ENCODE measurements at places on chromosomes 1 and 21.

GRCh38 chr21:18812308-18812707 lies 408.7 kb upstream of the TMPRSS15 start:
- DNase-seq, result no peak

DNA sequence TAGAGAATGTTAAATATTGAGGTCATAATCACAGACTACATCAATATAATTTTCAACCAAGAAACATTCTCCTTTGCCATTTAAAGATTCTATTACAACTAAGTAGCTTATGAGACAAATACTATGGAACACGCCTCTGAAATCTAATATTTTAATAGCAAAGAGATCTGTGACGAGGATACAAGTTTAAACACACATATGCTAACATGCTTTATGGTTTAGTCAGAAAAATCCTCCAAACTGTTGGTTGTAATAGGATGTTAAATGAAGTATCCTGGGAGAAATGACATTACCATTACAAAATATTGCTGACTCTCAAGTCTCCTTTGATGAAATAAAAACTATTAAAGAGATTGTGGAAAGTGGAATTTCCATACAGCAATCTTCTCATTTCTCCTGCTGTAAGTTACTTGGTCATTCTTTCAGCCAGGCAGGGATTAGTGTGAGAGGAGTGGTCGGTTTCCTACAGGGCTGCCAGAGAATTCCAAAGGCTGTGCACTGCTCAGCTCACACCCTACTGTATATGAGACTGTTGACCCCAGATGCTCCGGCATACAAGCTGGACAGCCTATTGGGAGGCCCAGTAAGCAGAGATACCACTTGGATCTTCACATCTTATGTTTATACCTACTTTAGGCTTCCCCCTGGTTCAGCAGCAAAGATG lies 26.6 kb downstream of the SCYL3 start:
- peak; percentile 62 for DNase-seq

DNA sequence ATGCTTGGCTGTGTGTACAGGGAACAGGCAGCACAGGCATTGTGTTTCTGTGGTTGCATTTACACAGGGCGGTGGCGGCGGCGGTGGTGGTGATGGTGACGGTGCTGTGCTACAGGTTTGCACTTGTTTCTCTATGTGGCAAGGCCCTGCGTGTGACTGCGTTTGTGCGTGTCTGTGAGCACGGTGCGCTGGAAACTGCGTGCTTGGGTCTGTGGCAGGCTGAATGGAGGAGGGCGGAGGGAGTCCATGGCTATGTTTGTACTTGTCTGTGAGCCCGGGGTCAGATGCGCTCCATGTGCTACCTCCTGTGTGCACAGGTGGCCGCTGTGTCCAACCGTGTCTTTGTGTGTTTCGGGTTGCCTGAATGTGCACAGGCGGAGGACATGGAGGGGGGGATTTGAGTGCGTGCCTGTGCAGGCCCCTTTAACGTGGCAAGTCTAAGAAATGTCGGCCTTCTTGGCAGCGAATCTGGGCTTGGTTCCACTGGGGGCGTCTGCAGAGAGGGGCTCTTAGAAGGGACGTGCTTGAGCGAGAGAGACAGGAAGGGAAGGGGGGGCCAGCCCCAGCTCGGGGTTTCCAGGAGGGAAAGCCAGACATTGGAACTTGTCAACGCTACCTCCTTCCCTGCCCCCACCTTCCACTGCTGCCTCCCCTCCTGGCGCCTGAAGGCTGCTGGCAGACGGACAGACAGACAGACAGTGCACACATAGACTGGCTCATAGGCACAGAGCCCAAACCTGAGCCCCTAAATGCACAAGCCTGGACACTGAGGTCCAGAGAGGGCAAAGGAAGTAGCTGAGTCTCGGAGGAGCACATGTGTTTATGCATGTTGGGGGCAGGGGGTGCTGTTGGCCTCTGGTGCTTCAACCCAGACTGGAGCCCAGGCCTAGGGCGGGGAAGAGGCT lies 32.7 kb upstream of the WASF2 start:
- DNase-seq, result peak; percentile 99

GRCh38 chr1:200866521-200866920 lies 6.3 kb upstream of the GPR25 start:
- no peak for DNase-seq

DNA sequence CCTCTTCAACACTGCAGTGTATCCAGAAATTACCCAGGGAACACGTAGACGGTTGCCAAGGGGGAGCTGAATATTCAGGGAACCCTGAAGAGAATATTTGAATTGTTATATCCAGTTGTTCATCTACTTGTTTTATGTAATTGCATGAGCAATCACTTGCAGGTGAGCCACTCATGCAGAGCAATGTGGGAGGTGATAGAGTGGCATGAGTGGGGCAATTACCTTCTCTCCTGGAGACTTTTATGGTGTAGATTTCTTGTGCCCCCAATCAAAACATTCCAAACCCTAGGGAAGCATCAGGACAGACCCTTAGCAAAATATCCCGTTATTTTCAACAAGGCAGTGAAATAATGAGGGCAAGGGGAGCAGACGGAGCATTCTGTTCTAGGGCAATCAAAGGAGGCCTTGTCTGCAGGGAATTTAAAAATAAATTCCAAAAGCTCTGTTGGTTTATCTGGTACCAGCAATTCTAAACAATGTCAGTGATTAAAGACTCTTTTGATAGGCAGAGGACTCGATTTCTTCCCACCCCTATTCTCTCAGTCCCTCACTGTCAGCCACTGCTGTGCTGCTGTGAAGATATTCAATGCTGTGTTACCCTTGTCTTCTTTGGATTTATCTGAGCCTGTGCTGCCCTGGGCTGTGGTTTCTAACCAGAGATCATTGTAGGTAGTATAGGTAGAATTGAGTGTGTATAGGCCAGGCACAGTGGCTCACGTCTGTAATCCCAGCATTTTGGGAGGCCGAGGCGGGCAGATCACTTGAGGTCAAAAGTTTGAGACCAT lies 180.2 kb upstream of the MAP1LC3C start:
- no peak for DNase-seq

- no peak for DNase-seq
These were observed 5.9 kb upstream of the CXADR start for GRCh38 chr21:17506951-17507350.

DNA sequence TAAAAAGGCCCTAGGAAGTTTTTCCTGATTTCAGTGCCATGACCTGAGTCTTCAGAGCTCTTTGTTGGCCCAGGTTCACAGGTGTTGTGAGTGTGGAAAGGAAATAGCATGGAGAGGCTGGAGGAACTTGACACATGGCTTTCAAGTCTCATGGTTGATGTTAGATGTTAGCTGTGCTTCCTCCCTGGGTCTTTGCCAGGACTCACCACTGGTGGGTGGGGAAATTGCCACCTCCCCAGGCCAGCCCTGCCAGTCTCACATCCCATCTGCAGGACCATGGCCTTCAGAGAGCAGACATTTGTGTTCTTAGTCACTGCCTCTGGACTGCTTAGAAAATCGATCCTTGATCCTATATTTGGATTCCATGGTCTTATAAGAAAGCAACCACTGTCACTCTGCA lies 383.2 kb downstream of the DISC1 start:
- DNase-seq, result no peak

- no peak for DNase-seq
These were observed 10.4 kb downstream of the COL18A1 start for GRCh38 chr21:45415188-45415942.

DNA sequence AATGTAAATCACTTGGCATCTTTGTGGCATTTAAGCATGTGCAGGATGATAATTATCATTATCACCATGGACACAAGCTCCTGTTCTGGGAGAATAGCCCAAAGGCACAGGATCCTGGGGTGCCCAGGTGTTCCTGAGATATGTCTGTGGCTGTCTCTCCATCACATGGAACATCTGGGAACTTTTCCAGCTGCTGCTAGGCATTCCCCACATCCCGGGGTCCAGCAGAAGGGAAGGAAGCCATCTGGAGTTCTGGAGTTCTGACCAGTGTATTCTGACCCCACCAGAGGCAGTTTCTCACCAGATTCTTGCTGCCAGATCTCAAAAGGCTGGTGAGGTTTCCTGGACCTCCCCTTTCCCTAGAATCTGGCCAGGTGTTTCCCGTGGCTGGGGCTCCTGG lies 259.7 kb upstream of the VAMP3 start:
- DNase-seq, result no peak

- no peak for DNase-seq
These were observed 14.6 kb upstream of the RGS8 start for GRCh38 chr1:182698971-182699370.

DNA sequence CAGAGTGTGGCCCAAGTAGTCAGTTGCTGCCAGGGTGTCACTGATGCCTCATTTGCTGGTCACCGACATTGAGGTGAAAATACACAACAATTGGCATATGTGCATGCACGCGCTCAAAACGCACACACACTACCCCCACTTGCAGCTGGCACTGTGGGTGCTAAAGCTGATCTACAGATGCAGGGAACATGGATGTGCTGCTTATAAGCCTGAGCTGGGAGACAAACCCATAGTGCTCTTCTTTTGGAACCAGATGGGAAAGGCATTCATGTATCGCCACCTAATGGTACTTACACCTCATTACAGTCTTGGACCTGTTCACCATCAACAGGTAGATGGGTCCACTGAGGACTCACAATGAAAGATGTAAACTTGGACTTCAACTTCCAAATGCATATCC lies 70.3 kb upstream of the CAMK1G start:
- peak; percentile 79 for DNase-seq

GRCh38 chr1:227788271-227789083 lies 27.0 kb upstream of the PRSS38 start:
- peak; percentile 37 for DNase-seq

DNA sequence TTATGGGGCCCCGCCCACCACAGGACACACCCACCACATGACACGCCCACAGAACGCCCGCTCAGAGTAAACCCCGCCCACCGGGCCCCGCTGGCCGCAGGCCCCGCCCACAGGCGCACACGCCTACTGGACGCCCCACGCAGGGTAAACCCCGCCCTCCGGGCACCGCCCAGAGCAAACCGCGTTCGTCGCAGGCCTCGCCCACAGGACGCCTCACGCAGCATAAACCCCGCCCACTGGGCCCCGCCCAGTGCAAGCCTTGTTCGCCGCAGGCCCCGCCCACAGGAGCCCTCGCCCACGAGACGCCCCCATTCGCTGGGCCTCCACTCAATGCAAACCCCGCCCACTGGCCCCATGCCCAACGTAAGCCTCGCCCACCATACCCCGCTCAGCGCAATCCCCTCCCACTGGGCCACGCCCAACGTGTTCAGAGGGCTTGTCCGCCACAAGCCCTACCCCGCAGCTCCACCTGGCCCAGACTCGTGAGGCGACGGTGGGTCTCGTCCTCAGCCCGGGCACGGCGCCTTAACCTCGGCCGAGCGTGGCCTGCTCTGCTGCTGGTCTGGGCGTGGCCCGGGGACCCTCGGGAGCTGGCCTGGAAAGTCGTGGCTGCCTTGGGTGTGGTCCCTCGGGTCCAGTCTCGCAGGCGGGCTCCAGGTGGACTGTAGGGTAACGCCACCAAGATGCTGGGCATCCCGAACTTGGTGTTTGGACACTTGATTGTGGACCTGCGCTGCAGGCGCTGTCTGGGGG lies 401 bp upstream of the TMEM52 start:
- peak; percentile 90 for DNase-seq

DNA sequence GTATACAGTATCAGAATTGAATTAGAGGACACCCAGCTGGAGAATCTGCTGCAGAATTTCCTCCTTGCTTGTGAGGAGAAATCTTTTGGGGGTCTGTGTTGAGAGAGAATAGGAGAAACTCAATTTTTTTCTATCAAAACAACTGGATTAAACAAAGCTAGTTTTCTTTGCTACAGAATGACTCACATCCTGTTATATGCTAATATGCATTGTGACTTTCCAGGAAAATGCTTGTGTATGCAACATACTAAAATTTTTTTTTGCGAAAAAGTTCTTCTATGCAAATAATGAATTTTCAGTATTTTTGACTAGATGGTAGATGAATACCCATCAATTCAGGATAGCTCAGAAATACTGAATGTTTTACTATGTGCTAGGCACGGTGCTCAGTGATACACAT lies 2.2 kb downstream of the VAMP4 start:
- DNase-seq, result peak; percentile 50
